ENCODE measurements at places on chromosomes 6 and 20.
A peak's percentile ranks its signal among the peaks of the same experiment; 100 is the strongest.

DNA sequence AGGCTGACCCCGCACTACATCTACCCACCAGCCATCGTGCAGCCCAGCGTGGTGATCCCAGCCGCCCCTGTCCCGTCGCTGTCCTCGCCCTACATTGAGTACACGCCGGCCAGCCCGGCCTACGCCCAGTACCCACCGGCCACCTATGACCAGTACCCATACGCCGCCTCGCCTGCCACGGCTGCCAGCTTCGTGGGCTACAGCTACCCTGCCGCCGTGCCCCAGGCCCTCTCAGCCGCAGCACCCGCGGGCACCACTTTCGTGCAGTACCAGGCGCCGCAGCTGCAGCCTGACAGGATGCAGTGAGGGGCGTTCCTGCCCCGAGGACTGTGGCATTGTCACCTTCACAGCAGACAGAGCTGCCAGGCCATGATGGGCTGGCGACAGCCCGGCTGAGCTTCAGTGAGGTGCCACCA, 16.4 kb downstream of the RBM38 start:
- no peak for DNase-seq
- peaks cover 75% of the 10 kb centered on the region for H3K36me3 ChIP-seq
- H3K4me1 ChIP-seq, result peaks cover 25% of the 10 kb centered on the region
- no peak overlapping the region for H3K4me3 ChIP-seq
- no peak overlapping the region for H3K27ac ChIP-seq

DNA sequence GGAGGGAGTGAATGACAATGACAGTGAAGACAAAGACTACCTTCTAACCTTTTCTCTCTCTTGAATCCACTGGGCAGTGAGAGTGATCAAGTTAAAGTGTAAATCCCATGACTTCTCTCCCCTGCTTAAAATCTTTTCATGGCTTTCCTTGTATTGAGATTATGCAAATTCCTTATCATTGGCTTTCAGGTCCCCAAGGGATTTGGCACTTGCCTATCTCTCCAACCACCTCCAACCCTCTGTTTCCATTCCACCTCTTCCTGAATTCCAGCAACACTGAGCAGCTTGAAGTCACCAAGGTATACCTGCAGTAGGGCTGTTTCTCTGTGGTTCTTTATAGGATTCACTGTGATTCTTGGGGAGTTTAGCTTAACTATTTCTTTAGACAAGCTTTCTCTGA, 48.0 kb upstream of the DEK start:
- peaks cover 1% of the 10 kb centered on the region for H3K4me1 ChIP-seq
- H3K27me3 ChIP-seq, result no peaks in the 10 kb centered on the region

GRCh38 chr20:42123981-42124473, 505.9 kb upstream of the CHD6 start:
- no peak overlapping the region for H3K4me3 ChIP-seq
- H3K27me3 ChIP-seq, result no peaks in the 10 kb centered on the region
- no peak overlapping the region for H3K27ac ChIP-seq

DNA sequence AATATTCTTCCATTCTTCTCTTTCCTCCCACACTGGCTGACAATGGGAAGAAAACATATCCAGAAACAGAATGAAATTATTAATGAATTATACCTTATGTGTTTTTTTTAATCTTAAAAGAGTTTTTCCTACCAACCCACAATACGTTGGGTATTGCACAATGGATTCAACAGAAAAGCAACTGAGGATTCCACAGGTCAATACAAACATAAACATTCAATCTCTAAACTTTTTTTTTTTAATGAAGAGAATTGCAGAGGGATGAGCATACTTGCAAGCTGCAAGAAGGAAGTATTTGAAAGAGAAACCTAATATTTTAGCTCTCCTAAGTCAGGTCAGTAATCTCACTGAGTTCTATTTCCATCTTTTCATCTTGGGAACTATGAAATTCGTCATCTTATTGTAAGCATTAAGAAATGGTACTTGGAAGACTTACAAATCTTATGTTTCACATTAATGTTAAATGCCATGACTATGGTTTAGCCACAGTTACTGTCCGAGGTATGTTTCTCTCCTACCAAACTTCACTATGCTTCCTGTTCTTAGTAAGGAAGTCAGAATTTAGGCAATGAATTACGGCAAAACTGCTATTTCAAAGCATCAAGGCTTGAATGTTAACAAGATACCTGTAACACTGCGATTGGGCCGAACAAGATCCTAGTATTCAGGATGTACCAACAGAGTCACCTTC, 100.8 kb downstream of the HIVEP2 start:
- no peaks in the 10 kb centered on the region for H3K36me3 ChIP-seq
- no peaks in the 10 kb centered on the region for H3K27me3 ChIP-seq
- H3K4me3 ChIP-seq, result no peak overlapping the region
- DNase-seq, result peak; percentile 45
- H3K4me1 ChIP-seq, result peaks cover 13% of the 10 kb centered on the region
- H3K27ac ChIP-seq, result no peak overlapping the region

DNA sequence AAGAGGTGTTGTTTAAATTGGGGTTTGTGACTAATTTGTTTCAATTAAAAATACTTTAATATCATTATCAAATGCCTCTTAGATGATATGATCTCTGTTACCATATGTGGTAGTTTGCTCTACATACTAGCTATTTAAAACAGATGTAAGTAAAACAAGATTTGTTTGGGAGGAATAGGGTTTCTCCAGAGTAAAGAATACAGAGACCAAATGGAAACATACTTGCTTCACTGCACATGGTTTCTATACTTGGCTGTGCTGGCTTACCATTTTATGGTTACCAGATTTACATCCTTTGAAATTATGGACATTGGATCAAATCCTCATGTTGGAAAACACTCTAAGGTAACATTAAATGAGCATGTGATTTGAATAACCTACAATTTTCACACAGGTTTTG, 588.3 kb downstream of the CD109 start:
- no peaks in the 10 kb centered on the region for H3K27me3 ChIP-seq
- H3K4me1 ChIP-seq, result peaks cover 1% of the 10 kb centered on the region
- no peak overlapping the region for H3K27ac ChIP-seq
- no peak for DNase-seq
- H3K36me3 ChIP-seq, result no peaks in the 10 kb centered on the region

GRCh38 chr6:139944131-139944530, 569.7 kb upstream of the CITED2 start:
- no peaks in the 10 kb centered on the region for H3K36me3 ChIP-seq
- no peak overlapping the region for H3K4me3 ChIP-seq
- no peaks in the 10 kb centered on the region for H3K27me3 ChIP-seq
- H3K4me1 ChIP-seq, result peaks cover 2% of the 10 kb centered on the region
- no peak for DNase-seq

DNA sequence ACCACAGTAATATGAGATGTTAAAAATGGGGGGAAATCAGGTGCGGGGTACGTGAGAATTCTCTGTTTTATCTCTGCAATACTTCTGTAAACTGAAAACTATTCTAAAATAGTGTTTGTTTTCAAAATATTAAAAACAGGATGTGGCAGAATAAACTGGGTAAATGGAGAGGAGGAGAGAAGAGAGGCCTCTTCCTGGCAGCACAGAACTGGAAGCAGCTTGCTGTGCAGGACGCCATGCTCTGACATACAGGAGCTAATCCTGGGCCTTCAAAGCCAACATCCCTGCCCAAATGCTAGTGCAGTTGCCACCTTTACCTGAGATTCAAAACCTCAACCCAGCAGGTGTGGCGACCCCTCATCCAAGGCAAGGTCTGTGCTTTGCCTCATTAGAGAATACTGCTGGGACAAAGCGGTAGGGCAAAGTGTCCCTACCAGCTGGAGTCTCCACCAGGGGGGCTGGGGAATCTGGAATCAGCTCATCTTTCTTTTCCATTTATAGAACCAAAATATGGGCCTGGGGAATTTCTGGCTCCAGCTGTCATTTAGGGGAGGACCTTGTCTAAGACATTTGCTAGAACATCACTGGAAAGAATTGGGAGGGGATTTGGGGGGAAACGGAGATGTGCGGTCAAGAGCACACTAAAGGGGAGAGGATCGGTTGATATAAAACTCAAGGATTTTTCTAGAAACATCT, 67.3 kb downstream of the SCML4 start:
- peaks cover 2% of the 10 kb centered on the region for H3K27me3 ChIP-seq
- H3K4me1 ChIP-seq, result no peaks in the 10 kb centered on the region
- no peaks in the 10 kb centered on the region for H3K36me3 ChIP-seq
- no peak for DNase-seq

Measured in mesenchymal stem cell (in vitro differentiated cells and primary cell).